GM12892 (cell line): ENCODE measurements at places on chromosomes 12 and 14.

GRCh38 chr12:84974155-84974815 lies 61.7 kb upstream of the SLC6A15 start:
- DNase-seq: no peak

DNA sequence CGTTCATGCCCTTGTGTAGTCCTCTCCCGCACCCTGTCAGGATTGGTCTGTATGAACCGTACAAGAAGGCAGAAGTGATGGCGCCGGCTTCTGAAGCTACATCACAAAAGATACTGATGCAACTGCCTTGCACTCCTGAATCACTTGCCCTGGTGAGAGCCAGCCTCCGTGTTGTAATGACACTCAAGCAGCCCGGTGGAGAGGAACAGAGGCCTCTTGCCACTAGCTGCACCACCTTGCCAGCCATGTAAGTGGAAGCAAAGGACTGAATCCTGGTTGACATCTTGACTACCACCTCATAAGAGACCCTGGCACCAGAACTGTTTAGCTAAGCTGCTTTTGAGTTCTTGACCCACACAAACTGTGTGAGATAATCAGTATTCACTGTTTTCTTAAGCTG lies 266.0 kb downstream of the ERC1 start:
- DNase-seq: no peak

DNA sequence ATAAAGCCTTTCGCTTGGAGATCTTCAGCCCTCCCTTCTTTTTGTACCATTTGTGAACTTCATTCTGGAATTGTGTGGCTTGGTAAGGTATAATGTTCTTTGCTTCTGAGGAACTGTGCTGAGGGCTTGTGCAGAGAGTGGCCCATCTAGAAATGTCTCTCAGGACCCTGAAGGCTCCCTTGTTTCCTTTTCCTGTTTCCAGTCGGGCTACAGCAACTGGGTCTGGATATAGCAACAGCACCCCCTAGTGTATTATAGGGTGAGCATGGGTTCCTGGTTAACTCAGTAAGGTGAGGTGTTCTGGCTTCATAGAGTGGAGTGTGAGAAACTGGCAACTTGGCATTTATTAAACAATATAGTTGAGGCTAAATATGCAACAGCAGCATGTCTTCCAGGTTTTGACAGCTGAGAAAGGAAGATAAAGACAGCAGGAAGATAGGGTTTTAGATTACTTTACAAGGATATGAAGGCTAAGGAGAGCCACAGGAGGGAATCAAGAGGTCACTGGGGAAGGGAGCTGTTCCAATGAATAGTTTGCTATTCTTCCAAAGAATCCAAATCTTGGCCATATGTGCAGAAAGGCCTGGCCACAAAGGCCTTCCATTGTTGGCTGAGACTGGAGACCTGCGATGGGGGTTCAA lies 49.1 kb upstream of the RNU6-8 start:
- peak; percentile 10 for DNase-seq

DNA sequence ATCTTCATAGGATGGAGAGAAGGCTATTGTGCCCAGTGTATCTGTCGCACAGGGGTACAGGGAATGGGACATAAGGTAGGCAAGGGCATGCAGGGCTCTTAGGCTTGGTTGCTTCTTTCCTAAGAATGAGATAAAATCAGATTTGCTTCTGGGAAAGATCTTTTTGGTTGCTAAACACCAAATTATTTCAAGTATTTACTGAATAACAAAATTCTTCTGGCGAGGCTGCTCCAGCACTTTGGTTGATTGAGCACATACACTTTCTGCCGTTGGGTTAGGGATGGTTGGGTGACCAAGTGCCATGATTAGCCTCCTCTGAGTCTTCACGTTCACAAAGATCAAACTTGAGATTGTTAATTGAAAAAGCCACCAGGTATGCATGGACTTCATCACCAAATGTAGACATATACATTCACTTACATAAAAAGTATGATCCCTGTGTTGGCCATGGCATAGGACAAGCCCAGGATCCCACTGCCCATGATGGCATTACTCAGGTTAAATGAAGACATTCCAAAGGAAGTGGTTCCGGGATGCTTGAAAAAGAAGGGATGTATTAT lies 38.2 kb downstream of the SLC38A4 start:
- DNase-seq: no peak

DNA sequence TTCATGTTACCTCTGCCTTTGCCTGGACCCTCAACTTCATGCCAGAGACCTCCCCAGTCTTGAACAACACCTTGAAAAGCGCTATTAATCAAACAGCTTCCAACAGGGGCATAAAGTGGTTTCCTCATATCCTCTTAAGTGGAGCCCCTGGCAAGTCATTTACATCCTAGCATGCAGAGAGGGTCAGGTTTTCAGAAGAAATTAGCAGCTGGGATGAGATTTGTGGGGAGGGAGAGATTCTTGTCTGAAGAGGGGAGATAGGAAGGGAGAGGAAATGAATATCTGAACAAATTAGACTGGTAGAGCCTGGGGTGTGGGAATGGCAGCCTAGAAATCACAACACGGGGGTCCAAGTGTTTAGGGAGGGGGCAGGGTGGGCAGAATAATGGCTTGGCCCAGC lies 45.6 kb downstream of the CALM1 start:
- no peak for DNase-seq

DNA sequence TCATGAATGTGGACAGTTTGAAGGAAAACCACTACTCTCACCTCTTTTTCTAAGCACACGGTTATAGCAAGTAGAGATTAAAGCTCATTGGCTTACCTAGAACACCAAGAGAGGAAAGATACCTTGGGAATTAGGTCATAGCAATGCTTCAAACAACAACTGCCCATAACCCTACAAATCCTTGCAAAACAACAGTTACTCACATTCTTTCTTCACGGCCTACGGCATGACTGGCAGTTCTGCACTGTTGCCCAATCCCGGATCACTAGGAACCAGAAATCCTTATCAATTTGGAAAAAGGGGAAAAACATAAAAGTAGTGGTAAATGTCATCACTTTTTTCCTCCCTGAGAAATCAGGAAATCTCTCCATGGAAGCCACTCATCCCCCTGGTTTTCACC lies 9.6 kb upstream of the ISM2 start:
- no peak for DNase-seq

DNA sequence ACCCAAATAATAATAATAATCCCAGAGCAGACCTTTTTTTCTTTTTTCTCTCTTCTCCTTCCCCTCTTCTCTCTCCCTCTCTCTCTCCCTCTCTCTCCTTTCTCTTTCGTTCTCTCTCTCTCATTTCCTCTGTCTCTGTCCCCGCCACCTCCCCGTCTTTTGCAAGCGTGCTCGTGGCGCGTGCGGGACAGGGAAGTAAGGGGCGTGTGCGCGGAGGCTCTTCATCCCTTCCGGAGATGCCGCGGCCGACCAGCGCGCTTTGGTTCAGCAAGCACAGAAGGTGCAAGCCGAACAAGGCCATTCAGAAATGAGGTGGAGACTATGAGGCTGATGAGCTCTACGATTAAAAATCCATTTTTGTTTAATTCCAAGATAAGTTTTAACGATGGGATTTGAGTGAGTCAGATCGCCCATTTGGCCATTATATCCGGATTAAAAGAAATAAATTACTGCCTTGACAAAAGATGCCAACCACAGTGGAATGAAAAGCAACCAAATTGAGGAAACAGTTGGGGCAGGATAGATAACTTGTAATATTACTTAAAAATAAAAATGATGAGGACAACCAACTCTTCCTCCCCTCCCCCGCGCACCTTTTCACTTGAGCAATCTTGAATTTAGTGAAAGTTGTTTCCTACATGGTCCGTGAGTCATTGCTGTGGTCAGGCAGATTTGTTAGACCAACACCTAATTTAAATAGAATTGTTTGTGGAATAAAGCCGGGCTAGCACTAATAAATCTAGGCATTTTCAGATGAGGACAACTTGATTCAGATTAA lies 1.2 kb upstream of the AMIGO2 start:
- no peak for DNase-seq

- no peak for DNase-seq
Observed at GRCh38 chr14:103188810-103189480, 65.7 kb downstream of the TNFAIP2 start.

GRCh38 chr12:21819236-21819635 lies 44.7 kb upstream of the KCNJ8 start:
- no peak for DNase-seq

DNA sequence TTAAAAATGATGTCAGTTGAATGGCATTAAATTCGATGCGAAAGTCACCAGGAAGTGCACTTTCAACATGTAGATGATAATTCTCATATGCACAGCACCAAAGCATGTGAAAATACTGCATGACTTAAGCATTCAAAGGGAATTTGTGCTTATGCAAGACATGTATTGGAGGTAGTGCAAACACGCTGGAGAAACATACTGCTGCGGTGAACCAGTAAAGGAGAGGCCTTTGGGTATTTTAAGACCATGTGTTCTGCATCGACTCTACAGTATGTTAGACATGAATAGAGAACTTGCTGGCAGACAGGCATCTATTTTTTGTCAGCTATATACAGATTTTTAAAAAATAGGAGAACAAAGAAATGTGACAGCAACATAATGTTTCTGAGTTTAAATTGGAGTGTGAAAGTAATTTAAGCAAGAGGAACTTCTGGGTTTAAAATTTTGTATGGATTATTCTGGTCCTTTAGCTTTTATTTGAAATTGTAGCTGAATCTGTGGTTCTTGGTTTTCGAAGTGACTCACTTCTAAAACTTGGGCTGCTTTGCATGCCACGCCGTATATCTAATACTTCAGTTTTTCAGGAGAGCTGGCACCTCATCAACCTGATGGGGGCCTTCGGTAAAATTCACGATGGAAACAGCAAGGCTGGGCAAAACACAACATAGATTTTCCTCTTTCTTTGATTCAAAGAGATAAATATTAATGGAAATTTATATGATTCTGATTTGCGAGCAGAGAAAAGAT lies 408.7 kb downstream of the APAF1 start:
- no peak for DNase-seq

DNA sequence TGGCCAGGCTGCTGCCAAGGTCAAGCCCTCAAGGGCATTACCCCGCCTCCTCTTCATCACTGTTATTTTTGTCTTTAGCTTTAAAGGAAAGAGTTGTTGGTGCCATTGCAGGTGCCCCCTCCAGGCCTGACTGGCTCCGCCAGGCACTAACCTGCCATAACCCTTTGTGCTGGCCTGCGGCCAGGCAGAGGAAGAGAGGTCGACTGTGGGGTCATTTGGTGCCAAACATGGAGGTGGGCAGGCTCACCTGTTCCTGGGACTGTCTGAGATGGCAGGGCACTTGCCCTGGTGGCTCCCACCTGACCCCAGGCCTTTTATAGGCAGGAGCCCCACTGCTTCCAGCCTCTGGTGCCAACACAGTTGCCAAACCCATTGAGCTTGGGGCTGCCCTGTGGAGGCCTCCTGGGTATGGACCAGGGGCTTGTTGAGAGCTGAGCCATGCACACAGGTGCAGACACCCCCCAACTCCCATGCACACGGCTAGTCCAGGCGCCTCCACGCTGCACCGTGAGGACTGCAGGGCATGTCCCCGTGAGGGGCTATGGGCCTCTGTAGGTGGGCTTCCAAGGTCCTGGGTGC lies 29.4 kb upstream of the PLD4 start:
- DNase-seq: no peak

GRCh38 chr12:108551535-108551934 lies 9.4 kb downstream of the SART3 start:
- no peak for DNase-seq

DNA sequence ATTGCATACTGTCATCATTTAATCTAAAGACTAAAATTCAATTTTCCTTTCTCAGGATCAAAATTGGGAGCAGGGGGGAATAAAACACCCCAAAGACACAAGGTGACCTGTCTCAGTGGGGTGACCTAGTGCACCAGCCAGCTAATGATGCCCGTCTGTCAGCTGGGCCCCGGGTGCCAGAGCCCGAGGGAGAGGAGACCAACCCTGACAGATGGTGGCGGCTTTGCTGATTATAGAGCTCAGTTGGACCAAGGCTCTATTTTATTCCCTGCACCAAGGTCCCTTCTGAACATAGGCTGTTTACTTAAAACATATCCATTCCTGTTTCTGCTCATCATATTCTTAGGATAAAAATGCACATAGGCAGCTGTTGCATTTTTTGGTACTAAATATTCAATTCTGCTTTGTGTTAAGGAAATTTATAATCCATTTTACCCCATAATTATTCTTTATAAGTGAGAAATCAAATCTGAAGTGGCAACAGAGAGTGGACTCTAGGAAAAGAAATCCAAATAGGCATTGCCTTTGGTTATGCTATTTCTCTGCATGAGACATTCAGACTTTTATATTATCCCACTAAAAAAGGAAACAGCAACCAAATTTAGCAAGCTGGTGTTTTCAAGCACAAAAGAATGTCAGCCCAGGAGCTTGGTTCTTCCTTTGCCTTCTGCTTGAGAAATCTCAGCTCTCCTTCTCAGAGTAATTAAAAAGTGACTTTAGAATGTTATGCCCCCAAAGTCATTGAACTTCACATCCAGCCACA lies 96.8 kb upstream of the IFNG-AS1 start:
- no peak for DNase-seq

DNA sequence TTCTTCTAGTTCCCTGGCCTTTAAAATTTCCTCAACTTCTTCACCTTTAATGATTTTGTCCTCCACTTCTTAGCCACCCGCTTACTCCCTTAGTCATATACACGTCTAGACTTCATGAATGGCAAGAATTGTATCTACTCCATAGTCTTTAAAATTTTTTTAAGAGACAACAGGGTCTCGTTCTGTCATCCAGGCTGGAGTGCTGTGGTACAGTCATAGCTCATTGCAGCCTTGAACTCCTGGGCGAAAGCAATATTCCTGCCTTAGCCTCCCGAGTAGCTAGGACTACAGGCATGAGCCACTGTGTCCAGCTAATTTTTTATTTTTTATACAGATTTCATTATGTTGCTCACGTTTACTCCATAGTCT lies 47.9 kb downstream of the BBS10 start:
- no peak for DNase-seq

- no peak for DNase-seq
Observed at GRCh38 chr12:132083614-132083940, 60.5 kb downstream of the DDX51 start.

- DNase-seq: no peak
Observed at GRCh38 chr12:22796941-22797630, 172.1 kb downstream of the ETNK1 start.

GRCh38 chr14:93039649-93040315 lies 75.9 kb downstream of the ITPK1 start:
- DNase-seq: no peak

GRCh38 chr12:54368025-54368708 lies 3.9 kb upstream of the GPR84 start:
- no peak for DNase-seq

- DNase-seq: peak; percentile 31
Observed at GRCh38 chr12:30926243-30927221, at the start of gene TSPAN11. TSPAN11 (plus strand) TSS chr12:30926748; CDS start chr12:30953992, 27,244 bp downstream.

DNA sequence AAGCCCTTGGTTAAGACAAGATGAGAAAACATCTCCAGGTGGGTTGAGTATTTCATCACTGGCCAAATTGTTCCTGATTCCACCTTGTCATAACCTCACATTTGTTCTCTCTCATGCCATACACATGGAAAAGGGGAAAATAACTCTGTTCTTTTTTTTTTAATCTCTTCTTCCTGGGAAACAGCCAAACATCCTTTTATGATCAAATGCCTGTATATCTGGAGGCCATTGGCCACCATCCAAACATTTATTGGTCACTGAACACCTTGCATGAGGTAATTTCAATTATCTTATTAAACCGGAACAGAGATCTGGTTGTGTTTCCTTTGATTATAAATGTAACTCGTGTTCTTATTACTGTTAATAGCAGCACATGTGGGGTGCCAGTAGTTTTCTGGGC lies 469.6 kb downstream of the NPAS3 start:
- DNase-seq: no peak

GRCh38 chr14:97538749-97539410 lies 741.7 kb downstream of the VRK1 start:
- no peak for DNase-seq
